NCI-H526 treated with DMSO at 0.1 percent for 48 hours (cell line): ENCODE measurements at places on chromosomes 3 and 15.

GRCh38 chr3:152508705-152509104 is 240.0 kb downstream of the MBNL1 start:
- DNase-seq: no peak

DNA sequence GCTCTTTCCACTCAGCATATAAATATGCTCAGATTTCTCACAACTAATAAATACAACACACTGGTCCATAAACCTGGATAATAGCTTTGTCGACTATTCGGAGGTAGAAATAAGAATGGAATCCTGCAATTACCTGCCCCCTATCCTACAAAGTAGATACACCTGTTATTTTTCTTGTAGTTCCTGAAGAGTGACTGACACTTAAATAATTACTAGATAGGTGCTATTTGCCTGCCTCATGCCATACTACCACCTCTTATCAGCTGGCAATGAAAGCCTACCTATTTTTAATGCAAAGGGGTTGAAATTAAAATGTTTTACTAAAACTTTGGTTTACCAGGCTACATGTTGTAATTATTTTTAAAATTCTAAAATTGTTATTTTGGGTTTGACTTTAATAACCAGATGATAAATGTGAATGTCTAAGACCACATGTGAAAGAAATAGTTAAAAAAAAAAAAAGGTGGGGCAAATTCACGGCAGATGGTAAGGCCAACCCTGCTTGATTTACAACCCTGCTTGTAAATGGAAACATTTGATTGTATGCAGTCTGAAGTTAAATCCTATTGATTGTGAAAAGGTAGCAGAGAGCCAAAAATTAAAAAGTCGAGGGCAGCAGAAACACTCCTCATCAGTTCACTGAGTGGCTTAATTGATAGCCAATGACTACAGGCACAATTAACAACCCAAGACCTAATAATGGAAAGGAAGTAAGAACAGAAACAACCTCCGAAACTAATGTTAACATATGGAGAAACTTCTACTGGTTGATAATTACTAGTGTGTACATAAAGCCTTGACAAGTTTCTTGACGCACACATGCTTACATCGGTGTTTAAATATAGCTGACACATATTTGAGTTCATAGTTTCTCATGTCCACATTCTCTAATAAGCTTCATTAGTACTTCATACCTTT is 8.9 kb downstream of the PEAK1 start:
- DNase-seq: no peak

DNA sequence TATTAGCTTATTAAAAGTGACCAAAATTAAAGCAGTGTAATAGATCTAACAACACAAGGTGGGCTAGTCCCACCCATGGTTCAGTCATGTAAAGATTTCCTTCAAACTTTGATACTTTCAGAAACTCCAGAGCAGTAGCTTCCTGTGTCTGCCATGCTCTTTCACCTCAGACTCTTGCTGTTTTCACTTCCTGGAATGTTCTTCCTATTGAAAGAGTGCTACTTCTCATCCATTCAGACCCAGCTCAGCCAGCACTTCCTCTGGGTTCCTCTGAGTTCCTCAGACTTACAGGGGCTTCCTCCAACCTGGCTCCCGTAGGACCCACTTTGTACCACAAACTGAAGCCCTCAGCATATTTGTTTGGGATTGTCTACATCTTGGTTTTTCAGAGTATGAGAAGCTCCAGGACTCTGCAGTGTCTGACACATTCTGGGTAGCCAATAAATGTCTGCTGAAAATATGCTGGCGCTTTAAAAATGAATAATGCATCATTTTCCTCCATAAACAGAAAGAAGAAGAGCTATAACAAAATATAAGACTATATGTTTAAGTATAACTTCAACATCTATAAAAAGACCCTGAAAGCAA is 18.0 kb downstream of the NCEH1 start:
- DNase-seq: no peak

DNA sequence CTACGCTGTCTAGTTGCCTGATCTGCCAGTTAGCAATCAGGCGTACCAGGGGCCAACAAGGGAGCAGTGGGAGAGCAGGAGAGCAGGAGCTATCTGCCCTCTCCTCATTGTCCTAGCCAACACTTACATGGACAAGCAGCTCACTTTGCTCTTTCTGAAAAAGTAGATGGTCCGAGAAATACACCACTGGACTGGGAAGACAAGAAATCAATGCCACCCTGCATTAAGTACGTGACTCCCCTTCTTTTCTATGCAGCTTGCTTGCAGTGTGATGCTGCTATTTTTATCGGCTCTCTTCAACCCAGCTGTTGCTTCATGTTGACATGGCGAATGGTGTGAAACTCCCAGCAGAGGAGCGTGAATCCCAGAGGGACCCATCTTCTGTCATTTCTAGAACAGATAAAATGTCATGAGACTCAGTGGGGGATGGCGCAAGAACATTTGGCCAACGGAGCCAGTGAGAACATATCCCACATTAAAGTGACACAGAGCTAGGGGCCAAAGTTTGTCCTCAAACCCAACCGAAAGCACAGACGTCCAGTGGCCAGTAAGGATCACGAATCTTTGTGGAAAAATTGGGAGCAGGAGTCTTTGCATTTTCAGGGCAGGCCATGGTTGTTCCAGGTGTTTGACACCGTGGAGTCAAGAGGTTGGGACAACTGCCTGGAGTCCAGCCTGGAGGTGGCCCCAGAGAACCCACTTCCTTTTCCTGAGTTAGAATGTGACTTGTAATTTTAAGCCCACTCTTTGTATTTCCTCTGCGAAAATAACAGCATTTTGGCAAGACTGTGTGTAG is 53.7 kb upstream of the MEF2A start:
- no peak for DNase-seq

DNA sequence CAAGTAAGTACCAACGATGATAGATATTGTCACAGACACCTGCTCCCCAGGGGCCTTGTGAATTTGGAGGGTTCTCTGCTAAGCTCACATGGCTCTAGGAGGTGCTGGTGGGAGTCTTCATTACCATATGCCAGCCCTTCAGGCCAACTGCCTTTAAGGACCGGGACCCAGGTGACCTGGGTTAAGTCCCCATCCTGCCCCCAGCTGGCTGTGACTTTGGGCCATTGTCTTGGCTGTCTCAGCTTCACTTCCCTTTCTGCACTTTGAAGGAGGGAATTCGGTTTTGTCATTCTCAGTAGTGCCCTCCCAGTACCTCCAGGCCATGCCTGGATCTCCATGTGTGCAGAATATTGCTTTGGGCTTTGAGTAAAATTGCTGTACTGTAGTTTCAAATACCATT is 72.8 kb upstream of the ACAD9 start:
- no peak for DNase-seq

- no peak for DNase-seq
Measured at GRCh38 chr15:69002783-69003182, 11.7 kb upstream of the NOX5 start.

DNA sequence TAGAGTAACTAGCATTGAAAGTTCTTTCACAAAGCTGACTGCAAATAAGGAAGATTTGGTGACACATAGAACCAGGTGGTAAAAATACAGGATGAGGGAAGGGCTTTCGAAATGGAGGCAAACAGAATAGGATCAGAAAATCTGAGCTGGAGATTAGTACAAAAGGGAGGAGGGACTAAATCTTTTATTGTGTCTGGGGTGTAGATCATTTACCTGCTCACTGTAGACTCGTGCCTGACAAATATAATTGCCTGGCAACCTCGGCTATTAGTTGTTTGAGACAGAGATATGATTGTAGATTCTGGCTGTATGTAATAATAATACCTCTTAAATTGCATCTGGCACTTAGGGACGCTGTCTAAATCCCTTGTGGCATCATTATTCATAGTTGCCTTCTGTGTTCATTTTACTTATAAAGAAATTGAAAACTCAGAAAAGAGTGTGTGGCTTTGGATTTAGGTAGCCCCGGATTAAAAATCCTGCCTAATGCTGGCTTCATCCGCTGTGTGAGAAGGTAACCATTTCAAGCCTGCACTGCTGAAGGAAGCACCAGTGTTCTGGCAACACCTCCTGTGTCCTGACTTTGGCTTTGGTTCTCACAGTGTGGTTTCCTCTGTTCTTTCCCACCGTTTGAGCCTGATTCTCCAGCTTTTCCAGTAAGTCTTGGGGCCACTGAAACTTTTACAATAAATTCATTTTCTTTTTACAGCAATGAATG is 25.0 kb upstream of the GPR160 start:
- no peak for DNase-seq

DNA sequence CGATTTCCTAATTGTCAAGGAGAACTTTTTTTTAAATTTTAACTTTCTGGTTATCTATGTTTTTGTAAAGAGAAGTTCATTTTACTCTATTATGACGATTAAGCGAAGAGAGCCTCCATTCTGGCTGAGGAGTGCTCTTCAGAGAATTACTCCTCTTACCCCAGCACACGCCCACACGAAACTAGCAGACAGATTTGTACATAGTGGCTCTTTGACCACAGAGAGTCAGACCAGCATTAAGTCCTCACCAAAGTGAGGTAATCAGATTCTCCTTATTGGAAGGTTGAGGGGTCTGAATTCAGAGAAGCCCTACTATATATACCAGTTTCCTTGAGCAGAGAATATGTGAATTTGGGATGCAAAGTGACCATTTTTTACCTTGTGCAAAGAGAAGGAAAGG is 204.8 kb upstream of the TSC22D2 start:
- DNase-seq: no peak
